CD4-positive, alpha-beta T cell (primary cell): ENCODE measurements at places on chromosomes 1 and 21. TPM values are rescaled to one million over a fixed set of nuclear protein-coding genes. Genes with fewer than 3 reads are reported as not detected.
A peak's percentile ranks its signal among the peaks of the same experiment; 100 is the strongest.

DNA sequence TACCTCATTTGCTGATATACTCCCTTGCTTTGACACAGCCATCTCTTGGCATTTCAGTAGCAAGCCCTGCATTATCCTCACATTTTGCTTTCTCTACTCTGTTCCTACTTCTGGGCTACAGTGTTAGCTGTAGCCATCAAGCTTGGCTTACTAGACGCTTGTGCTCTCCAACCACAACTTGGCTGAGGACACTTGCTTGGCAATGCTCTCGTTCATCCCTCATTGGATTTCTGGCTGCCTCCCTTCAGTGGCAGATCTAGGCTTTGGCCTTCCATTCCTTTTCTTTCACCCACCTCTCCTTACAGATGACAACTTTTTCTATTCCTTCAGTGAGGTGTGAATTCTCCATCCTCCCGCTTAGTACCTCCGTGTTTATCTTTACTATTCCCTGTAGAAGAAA lies 428.7 kb upstream of the LRRC7 start:
- no peaks in the 10 kb centered on the region for H3K27me3 ChIP-seq
- no peaks in the 10 kb centered on the region for H3K36me3 ChIP-seq
- no peak overlapping the region for H3K4me3 ChIP-seq
- DNase-seq = no peak

DNA sequence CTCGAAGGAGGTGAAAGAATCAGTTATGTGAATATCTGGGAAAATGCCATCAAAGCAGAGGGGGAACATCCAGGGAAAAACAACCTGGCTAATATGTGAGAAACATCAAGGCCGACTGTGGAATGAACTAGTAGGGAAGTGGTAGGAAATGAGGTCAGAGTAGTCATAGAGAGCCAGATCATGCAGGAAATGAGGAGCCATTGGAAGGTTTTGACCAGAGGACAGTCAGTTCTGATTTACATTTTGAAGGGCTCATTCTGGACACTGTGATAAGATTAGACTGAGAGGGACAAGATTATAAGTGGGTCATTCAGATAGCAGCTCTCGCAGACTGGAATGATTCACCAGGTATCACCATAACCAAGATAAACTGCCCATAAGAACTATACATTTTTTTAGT lies 63.7 kb downstream of the SYT14 start:
- H3K4me1 ChIP-seq = no peaks in the 10 kb centered on the region
- DNase-seq = no peak
- H3K27ac ChIP-seq = no peak overlapping the region
- no peaks in the 10 kb centered on the region for H3K27me3 ChIP-seq
- H3K36me3 ChIP-seq = no peaks in the 10 kb centered on the region

DNA sequence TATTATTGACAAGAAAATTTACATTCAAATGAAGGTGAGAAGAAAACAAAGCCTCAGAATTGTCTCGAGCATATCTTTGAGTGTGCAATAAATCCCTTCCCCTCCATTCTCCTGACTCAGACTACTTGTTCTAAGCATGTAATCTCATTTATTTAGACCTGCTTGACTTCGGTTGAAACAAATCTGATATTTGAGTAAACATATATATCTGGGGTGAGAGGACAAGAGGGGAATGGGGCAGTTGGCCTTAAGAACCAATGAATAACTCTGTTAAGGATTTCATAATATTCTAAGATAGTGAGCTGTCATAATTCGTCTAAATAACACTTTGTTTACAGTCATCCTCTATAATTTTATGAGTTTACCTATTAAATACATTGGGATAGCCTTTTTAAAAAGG lies 142.7 kb downstream of the SIPA1L2 start:
- H3K27me3 ChIP-seq = no peaks in the 10 kb centered on the region
- no peak for DNase-seq
- H3K4me3 ChIP-seq = no peak overlapping the region
- H3K36me3 ChIP-seq = peaks cover 2% of the 10 kb centered on the region

DNA sequence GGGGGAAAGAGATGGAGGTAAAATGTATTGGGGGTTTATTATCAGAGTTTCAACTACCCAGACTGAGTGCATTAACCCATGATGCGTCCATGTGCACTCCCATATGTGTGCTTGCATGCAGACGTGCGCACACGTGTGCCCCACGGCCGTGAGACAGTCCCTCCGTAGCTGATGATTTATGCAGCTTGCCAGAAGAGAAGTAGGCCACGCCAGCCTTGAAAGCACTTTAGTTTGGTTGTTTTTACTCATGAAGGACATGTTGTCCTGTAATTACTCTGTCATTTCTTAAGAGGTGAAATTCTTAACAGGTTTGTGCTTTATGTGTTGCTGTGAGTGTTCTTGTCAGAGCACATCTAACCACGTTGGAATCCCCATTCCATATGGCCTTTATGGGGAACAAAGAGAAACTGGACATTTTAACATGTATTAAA lies 467.8 kb downstream of the LMO4 start:
- no peak overlapping the region for H3K4me3 ChIP-seq
- no peaks in the 10 kb centered on the region for H3K27me3 ChIP-seq
- no peak overlapping the region for H3K27ac ChIP-seq
- H3K4me1 ChIP-seq = no peaks in the 10 kb centered on the region
- H3K36me3 ChIP-seq = no peaks in the 10 kb centered on the region
- DNase-seq = no peak

DNA sequence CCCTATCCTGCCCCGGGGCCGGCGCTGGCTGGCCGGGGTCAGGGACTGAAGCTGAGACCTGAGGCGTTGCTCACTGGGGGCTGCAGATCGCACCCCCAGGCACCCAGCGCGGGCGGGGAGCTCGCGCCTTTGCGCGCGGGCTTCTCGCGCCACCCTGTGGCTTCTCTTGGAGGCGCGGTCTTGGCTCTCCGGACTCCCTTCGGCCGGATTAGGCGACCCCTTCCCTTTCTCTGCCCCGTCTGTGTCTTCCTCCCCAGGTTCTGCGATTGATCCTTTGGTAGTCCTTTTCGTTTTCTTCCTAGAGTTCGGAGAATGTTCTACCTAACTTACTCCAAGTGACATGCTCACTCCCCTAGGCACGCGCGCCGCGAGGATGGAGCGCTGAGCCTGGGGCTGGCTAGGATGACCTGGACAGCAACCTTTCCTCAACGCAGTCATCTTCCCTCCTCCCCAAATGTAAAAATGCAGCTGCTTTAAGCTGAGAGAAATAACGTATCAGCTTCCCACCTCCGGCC lies 495 bp upstream of the NTRK1 start:
- H3K27me3 ChIP-seq = peaks cover 53% of the 10 kb centered on the region
- no peaks in the 10 kb centered on the region for H3K36me3 ChIP-seq
- peak overlapping the region; percentile 52 for H3K4me3 ChIP-seq
- peak; percentile 75 for DNase-seq

GRCh38 chr1:40876891-40877290 lies 14.7 kb upstream of the CITED4 start:
- no peaks in the 10 kb centered on the region for H3K36me3 ChIP-seq
- no peak overlapping the region for H3K27ac ChIP-seq
- no peak for DNase-seq
- H3K4me3 ChIP-seq = no peak overlapping the region

TXNIP gene
- 1,358 TPM for total RNA-seq

DHRS3 gene
- 108 TPM for total RNA-seq
